EH (cell line): ENCODE measurements at places on chromosomes 12 and 14.

DNA sequence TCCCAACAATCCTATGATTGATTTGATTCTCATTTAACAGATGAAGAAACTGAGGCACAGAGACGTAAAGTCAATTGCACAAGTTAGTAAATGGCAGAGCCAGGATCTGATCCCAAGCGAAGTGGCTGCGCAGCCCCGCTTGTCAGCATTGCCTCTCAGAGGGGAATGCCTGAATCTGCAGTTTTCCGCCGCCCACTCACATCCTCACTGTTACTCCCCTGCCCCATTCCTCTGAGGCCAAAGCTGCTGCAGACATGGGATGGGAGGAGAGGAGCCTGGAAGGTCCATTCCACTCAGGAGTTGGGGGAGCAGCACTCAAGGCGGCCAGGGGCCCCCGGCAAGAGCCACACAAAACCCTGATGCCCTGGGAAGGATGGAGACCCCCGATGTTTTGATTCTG, 1.0 kb downstream of the NRIP2 start:
- DNase-seq = no peak

DNA sequence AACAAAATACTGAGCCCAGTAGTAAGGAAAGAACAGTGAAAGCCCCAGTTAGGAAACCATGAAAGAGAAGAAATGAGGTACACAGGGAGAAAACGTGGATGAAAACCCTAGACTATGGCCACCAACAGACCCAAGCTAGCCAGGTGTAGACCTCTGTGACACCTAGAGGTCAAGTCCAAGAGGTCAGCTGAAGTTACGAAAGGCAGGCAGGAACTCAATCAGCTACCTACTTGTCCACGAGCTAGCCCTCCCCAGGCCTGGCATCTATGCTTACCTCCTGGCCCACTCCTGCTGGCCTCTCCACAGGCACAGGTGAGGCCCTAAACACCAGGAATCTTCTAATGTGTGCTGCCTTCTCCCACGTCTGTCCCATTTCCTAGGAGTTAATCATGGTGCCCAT, 48.7 kb downstream of the DPF3 start:
- DNase-seq = no peak

DNA sequence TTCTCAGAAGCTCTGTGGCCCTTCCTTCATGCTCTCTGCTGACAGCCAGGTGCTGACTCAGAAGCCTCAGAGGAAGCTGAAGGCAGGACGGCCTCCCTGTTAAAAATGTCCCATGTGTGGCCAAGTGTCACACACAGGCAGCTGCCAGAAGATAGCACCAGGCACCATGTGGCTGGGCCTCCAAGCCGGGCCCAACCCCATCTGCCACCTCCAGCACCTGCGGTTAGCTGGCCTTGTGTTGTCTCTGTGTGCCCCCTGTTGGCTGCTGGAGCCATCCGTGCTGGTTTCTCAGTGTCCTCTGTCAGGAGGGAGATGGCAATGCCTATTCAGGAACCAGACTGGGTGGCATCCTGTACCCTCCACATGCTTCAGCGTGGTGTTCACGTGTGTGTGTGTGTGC, 63.2 kb downstream of the TSPAN11 start:
- DNase-seq = peak; percentile 18

DNA sequence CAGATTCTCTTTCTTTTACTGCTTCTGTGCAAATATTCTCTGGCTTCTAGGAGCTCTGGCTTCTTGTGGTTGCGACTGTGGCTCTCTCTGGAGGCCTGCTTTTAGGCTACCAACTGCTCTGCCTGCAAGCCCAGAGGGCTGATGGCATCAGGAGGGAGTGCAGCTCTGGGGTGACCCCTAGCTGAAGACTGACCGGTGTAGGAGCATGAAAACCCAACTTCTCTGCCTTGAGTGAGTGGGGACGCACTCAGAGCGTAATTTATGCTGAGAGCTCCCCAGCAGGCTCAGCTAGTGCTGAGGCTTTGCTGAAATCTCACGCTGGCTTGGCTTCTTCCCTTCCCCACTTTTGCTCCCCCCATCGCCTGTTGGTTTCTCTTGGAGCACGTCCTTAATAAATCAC, 29.9 kb upstream of the RBM19 start:
- DNase-seq = peak; percentile 6

- no peak for DNase-seq
Measured at GRCh38 chr12:709455-710020, 42.8 kb upstream of the WNK1 start.

DNA sequence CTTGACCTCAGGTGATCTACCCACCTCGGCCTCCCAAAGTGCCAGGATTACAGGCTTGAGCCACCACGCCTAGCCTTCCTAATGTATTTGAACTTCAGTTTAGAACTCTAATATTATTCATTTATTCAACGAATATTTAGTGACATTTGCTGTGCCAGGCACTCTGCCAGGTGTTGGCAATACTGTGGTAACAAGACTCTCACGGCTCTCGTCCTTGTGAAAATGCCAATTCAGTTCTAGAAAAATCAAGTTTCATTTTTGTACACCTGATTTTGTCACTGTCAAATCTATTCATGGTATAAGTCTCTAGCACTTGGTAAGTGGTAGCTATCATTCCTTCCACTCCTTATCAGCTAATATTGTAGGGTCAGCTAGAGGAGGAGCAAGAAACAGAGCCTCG, 6.3 kb upstream of the PWP1 start:
- DNase-seq = no peak

GRCh38 chr14:22808388-22809209, 6.6 kb downstream of the SLC7A7 start:
- no peak for DNase-seq

GRCh38 chr14:29458547-29458946, 469.1 kb downstream of the PRKD1 start:
- peak; percentile 37 for DNase-seq

GRCh38 chr12:43586646-43587245, 34.7 kb upstream of the ADAMTS20 start:
- no peak for DNase-seq

DNA sequence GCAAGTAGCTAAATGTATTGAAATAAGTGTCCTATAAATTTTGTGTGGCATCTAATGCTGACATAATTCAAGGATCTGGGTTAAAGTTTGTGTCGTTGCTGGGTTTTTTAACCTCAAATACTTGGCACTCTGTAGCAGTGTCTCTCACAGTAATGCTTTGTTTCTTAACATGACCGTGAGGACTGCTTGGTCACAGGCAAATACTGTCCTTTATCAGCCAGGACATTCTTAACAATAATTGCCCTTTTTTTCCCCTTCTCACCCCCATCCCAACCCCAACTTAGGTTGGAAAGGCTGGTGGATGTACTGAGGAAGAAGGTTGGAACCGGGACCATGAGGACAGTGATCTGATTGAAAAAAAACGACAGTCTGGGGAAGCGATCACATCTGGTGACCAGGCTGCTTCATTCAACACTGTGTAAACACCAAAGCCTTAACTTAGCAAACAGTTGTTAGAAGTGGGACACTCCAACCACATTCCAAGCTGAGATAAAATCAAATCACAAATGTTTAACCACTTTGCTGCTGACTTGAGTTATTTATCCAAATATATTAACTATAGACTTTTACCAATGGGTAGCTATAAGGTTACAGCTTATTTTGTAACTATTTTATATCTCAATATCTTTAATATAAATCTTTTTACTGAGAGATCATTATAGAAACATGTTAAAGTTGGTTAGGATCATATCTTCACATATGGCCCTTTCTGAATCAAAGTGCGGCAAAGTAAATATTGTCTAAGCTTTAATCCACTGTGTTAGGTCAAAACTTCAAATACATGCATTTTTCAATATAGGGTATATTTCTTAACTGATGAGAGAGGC, 48.2 kb downstream of the FOXA1 start:
- peak; percentile 47 for DNase-seq

DNA sequence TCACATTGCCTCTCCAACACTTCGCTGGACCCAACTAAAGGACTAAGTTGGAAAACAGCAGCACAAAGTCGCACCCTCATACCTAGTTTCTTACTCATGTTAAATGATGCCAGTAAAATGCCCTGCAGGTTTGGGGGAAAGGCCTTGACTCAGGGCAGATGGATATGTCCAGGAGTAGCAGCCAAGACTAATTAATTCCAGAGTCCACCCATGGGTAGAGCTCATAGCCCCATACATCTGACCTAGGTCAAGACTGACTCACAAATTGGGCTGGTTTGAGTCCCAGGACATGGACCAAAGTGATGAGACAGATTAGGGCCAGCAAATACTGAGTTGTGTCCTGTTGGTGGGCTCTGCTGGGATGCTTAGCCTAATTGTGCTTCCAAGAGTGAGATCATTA, 224.0 kb upstream of the BTG1 start:
- peak; percentile 91 for DNase-seq

GRCh38 chr14:98927986-98928385, 344.0 kb downstream of the BCL11B start:
- DNase-seq = no peak

DNA sequence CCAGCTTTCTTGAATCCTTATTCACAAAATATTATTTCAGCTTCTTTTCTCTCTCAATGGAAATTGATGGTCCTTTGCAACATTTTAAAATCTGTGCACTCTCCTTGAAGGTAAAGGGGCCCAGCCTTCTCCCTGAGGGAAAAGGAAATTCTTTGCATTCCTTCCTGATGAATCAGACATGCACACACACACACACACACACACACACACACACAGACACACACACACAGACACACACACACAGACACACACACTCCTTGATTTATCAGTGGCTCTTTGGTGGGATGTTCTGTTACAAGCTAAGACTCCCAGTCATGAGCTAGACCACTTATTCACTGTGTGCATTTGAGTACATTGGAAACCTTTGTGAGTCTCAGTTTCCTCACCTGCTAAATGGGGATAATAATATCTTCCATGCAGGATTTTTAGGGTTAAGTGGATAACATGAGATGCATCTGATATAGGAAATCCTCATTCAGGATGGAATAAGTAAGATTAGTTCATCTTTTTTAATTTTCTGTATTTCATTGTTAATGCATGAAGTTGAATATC, 45.1 kb upstream of the HMGA2 start:
- peak; percentile 55 for DNase-seq

DNA sequence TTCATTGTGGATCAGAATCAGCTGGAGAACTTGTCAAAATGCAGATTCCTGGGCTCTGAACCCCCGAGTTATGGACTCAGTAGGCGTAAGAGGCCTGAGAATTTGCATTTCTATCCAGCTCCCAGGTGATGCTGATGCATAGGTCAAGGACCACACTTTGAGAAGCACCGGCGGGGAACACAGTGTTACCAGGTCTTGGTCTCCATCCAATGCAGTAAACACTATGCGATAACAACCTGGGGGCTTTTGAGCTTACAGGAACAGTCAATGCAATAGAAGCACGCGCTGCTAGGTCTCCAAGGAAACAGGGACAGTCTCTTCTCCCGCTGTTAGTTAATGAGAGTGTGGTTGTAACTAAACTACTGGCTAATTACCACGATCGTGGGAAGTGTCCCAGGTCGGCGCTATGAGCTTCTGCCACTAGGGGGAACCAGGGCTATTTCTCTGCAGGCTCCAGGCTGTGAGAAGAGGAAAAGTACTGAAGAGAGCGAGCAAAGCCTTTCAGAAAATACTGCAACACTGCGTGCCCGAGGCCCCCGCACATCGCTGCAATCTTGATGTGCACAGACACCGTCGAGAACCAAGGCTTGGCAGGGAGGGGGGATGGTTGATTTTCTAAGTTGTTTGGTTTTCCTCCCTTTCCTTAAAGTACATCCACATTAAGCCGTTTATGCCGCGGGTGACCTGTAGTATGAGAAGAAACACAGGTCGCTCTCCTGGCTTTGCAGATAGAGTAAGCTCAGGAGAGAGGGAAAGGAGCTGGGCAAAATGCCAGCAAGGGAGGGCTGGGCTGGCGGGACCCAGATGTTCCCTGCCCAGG, 52.0 kb upstream of the KCNA1 start:
- peak; percentile 72 for DNase-seq

GRCh38 chr12:52436000-52436827, 2.0 kb upstream of the KRT75 start:
- peak; percentile 42 for DNase-seq

DNA sequence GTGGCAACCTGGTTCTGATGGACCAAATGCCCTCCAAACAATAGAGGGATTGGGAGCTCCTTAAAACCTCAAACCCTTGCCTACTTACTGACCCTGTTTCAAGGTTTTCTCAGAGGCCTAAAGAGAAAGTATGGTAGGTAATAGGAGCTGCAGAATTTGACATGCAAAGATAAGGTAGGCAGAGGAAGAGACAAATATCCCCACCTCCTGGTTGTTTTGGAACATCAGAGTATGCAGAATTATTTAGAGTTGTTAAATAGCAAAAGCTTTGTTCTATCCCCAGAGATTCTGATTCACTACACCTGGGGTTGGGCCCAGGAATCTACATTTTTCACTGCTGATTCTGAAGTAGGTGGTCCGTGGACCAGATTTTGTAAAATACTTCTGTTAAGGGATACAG, 421.2 kb downstream of the SOX5 start:
- DNase-seq = no peak

DNA sequence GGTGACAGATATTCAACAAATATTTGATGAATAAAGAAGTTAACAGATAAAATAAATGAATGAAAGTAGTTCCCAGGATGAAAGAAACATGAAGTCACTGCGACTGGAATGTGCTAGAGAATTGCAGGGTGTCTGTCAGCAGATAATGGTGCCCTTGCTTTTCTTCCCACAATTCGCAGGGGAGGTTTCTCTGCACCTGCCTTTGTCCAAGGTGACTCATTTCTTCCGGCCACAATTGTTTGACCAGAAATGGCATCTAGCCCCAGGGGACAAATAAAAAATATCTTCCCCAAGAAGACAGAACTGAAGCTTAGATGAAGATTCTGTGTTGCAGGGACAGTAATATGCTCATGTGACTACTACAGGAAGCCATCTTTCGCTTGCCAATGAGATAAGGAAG, 316.1 kb upstream of the TBX3 start:
- DNase-seq = peak; percentile 53

DNA sequence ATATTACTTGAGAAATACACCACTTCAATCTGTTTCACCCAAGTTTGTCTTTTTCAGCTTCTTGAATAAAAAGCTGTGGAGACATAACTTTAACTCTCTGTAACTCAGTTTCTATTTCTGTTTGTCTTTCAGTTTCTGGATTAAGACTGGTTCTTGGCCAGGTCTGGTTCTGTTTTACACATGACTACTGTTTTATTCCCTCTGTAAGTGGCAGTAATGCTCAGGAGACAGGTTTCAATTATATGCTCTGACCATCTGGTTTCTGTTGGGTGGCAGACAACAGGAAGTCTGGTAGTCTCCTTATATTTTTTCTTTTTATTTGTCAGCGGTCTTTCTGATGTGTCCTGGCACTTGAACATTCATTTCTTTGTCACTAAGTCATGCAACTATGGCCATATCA, 102.9 kb downstream of the RPS29 start:
- DNase-seq = no peak

GRCh38 chr12:19525274-19525673, 86.0 kb downstream of the AEBP2 start:
- peak; percentile 8 for DNase-seq

DNA sequence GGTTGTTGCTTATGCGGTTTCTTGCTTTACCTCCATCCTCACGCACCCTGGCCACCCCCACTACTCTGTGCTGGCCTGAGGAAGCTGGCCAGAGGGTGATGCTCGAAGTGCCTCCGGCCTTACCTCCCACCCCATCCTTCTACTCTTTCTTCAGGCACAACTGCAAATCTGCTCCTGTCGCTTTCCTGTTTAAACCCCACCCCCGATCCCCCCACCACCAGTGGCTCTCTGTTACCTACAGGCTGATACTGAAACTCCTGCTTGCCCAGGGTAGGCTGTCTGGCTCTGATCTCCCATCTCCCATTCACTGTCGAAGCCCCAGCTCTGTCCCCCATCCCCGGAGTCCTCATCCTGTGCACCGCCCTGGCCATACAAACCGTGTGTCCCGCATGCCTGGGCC, 111.5 kb downstream of the PRMT8 start:
- no peak for DNase-seq

GRCh38 chr14:30681752-30682355, 59.7 kb downstream of the SCFD1 start:
- DNase-seq = peak; percentile 4
